Esophagus squamous epithelium (tissue), 5 donors: ENCODE measurements at places on chromosomes 2 and 18. TPM values are rescaled to one million over a fixed set of nuclear protein-coding genes. Genes with fewer than 3 reads are reported as not detected.

UGT1A4 gene
- total RNA-seq = 3.8 TPM

RGPD4 gene
- not detected for total RNA-seq

ZNF385B gene
- total RNA-seq = 0.44 TPM

PARD6G gene
- 35.2 TPM for total RNA-seq

DNA sequence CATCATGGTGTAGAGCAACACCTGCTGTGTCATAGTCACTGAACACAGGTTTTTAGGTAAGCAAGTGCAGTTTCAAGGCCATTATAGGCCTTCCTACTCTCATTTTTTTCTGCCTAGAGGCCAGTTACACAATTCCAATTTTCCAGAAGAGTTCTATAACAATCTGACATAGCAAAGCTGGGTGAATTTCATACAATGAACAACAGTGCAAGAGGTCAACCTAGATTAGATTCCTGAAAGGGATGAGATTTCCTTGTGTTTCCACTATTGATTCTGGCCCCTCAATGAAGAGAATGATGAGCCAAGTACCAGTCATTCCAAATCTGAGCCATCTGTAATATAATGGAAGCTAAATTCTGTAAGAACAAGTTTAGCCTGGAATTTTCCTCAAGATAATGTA, 15.3 kb upstream of the CD28 start:
- H3K4me3 ChIP-seq = no peak overlapping the region
- H3K4me1 ChIP-seq = peaks cover 35% of the 10 kb centered on the region
- no peaks in the 10 kb centered on the region for H3K27me3 ChIP-seq
- no peak for DNase-seq

LBX2 gene
- 0.57 TPM for total RNA-seq

NDUFB3 gene
- 63.6 TPM for total RNA-seq

GRCh38 chr2:101135412-101136296, 15.5 kb downstream of the TBC1D8 start:
- no peak for DNase-seq
- H3K4me1 ChIP-seq = no peaks in the 10 kb centered on the region
- H3K36me3 ChIP-seq = no peaks in the 10 kb centered on the region

BMP10 gene
- not detected for total RNA-seq

DNA sequence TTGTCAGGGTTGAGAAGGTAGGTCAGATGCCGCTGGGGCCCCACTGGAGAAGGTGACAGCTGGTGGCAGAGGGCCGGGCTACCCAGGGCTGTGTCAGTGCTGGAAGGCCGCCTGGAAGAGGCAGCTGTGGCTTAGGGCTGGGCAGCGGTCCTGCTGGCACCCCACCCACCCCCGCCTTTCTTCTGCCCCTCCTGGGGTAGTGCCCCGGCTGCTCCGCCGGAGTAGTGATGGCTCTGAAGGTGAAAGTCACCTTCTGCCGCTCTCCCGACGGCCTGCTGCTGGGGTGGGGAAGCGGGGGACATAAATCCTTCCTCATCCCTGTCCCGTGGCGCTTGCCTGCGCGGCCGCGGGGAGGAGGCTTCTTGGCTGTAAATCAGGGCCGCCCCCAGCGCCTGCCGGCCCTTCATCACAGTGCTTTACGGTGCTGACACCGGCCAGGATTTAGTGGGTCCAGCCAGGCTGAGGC, 332.2 kb downstream of the DYSF start:
- DNase-seq = no peak
- no peak overlapping the region for H3K27ac ChIP-seq
- no peaks in the 10 kb centered on the region for H3K36me3 ChIP-seq
- no peaks in the 10 kb centered on the region for H3K27me3 ChIP-seq
- no peaks in the 10 kb centered on the region for H3K4me1 ChIP-seq
